ENCODE measurements at places on chromosomes 3 and 15. TPM values are rescaled to one million over a fixed set of nuclear protein-coding genes. Genes with fewer than 3 reads are reported as not detected.

BTLA gene
- not detected for total RNA-seq

PARL gene
- total RNA-seq, result 81.3 TPM

AMOTL2 gene
- 60.3 TPM for total RNA-seq

HTR3D gene
- total RNA-seq, result not detected

TRAT1 gene
- not detected for total RNA-seq

NR2E3 gene
- 0.56 TPM for total RNA-seq

TTLL13 gene
- not detected for total RNA-seq

CACNA2D2 gene
- total RNA-seq, result 14.1 TPM

RETNLB gene
- total RNA-seq, result not detected

CLDN1 gene
- 3.0 TPM for total RNA-seq

GOLGA8M gene
- not detected for total RNA-seq

STAC gene
- total RNA-seq, result 18.1 TPM

LMAN1L gene
- total RNA-seq, result not detected

FAM162A gene
- total RNA-seq, result 54.1 TPM

WDR72 gene
- total RNA-seq, result 2.1 TPM

DLEC1 gene
- 0.76 TPM for total RNA-seq

DPPA2 gene
- total RNA-seq, result 12.6 TPM

DAZL gene
- 3.4 TPM for total RNA-seq

All from H1 (cell line).